ENCODE measurements at places on chromosomes 13 and 19.

GRCh38 chr19:34082289-34083077 lies 89.8 kb upstream of the LSM14A start:
- no peak for DNase-seq

- no peak for DNase-seq
These were observed 55.8 kb downstream of the VAV1 start for GRCh38 chr19:6828306-6828697.

GRCh38 chr13:51996641-51997040 lies 14.6 kb downstream of the ATP7B start:
- no peak for DNase-seq

DNA sequence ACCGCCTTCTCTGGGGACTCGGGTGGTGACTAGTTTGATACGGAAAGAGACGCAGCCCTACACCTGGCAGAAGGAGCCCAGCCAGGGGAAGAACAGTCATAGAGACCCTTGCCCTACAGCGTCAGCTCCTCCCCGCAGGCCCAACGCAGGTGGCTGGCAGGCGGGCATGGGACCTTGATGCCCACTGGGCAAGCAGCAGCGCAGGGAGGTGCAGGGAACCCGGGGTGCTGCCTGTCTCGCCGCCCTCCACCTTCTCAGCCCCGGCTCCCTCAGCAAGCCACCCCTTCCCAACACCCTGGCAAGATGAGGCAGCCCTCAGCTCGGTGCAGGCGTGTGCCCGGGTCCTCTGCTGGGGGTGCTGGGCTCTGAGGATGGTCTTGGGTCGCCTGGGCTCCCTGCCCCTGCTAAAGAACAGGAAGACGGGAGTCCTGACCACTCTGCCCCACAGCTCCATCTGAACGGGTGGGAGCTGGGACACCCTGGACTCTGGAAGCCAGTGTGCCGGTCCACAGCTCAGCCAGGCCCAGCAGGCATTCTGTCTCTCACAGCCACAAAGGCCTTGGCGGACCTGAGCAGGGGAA lies 9.0 kb downstream of the MIER2 start:
- DNase-seq = no peak

GRCh38 chr13:21256351-21256761 lies 79.9 kb downstream of the MRPL57 start:
- no peak for DNase-seq

GRCh38 chr19:43570174-43570791 lies 5.0 kb downstream of the XRCC1 start:
- no peak for DNase-seq

DNA sequence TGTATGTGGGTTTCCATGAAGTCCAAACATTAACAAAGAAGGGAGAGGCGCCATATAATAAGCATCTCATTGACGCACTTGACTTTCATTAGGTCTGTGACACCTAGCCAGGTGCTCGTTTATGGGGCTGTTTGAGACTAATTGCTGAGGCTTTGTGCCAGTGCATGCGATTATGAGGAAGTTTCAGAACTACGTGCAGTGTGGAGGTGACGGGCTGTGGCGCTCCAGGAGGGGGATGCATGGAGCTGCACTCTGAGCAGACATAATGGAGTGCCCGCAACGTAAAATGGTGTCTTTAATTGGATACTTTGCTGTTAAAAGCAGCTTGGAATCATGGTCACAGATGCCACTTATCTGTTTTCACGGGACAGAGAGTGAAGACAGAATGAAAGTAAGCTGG lies 223.2 kb downstream of the FGF9 start:
- DNase-seq = no peak

DNA sequence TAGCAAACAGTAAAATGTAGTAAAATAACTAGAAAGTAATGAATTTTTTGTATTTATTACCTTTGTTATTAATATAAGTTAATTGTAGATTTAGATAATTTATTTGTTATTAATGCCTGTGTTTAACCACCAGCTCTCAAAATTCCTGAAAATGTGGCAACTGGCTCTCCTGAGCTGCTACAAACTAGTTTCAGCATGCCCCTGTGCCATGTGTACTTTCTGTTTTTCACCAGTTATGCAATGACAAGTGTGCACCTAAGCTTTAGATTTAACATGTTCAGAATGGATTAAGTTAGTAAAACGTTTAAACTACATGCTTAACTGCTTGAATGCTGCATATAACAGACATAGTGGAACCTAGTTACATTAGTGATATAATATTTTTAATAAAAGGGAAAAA lies 88.1 kb downstream of the POSTN start:
- no peak for DNase-seq
